ENCODE measurements at places on chromosomes 1 and 21.

- no peak for DNase-seq
Measured at GRCh38 chr1:3135073-3135702, 66.2 kb downstream of the PRDM16 start.

DNA sequence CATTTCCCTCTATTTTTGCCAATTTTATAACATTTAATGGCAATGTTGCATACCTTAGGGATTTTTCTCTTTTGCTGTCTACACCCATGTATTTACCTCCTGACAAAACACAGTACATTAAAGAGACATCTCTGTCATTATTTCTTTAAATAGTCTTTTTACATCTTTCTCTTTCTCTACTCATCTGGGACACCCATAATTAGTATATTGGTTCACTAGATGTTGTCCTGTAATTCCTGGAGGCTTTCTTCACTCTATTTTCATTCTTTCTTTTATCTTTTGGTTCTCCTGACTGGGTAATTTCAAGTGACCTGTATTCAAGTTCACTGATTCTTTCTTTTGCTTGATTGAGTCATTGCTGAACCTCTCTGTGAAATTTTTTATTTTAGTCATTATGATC is 74.3 kb downstream of the FCRL5 start:
- no peak for DNase-seq

DNA sequence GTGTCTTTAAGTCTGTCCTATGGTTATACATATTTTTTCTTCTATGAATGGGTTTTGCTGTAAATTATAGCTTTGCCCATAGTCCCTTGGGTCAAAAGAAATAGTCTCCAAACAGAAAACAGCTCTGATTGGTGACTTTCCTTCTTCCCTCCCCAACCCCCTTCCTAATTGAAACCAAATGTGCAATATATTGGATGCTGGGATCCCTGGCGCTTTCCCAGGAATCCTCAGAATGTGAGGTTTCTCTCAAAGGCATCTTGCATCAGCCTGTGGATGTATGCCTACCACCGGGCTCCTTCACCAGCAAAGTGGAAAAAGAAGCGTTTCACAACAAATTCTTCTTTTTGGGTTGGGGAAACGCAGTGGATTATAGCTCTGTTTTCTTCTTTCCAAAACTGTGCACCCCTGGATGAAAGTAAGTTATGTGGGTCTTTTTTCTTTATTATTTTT is at the start of gene DDR2:
Gene DDR2, plus strand, starts transcription at position 248 of the 450 bp plus-strand sequence. CDS start 86,600 bp downstream, outside the sequence.
- DNase-seq = no peak

DNA sequence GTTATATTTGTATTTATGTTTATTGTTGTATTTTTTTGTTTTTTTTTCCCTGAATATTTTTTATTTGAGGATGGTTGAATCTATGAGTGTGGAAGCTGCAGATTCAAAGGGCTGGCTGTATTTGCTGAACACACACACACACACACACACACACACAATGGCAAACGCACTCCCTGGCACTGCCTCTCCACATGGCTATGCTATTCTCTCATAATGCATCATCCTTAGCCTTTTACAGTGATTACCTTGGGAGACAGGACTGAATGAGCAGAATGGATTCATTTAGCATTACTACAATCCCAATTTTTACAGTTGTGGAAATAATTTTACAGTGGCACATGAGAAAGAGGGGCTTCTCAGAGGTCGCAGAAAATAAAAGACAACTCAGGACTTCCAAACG is 390.1 kb downstream of the PCP4 start:
- no peak for DNase-seq

DNA sequence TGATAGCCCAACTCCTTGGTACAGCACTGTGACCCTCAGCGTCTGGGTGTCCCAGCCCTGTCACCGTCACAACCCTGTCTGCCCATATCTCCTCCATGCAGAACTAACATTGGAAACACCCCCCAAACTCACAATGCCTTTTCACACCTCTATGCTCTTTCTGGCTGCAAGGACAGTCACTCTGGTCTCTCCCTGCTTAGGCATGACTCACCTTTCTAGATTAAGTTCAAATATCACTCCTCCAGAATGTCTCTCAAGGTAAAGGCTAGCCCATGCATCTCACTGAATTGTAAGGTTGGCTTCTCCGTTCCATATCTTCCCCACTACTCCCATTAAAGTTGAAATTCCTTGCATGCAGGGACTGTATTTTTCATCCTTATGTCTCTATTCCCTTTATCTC is 17.0 kb upstream of the CAPN8 start:
- no peak for DNase-seq

GRCh38 chr1:239816081-239816782 is 275.5 kb upstream of the FMN2 start:
- DNase-seq = no peak

DNA sequence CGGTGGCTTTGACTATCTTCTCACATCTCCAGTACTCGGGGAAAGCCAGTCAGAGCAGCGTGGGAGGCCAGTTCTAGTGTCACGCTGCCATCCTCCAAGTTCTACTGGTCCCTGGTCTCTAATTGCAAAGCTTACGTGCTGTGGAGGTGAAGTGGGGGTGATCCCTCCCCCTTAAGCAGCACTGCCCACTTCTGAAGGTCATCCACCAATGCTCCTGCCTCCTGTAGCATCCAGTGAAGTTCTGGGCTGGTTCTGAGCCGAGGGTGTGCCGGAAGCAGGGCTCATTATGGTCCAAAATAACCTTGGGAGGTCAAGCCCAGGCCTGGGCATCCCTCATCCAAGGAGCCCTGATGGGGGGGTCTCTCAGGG is 95.0 kb downstream of the CD58 start:
- DNase-seq = no peak

GRCh38 chr1:20262810-20263534 is 27.7 kb upstream of the VWA5B1 start:
- no peak for DNase-seq

DNA sequence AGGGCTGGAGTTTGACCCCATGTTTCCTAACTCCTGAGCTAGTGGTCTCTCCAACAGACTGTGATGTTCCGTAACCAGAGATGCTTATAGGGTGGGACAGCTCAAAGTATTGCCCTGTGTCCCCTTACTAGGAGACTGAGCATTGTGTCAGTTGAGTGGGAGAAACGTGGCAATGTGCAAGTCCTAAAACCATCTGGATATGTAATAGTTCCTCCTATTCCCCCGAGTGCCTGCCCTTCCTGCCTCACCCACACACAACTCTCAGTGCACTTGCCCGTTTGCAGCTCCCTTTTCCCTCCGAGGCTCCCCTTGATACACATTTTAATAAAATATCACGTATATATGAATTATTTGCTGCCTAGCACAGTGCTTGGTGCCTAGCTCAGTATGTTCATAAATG is 3.4 kb downstream of the PIGV start:
- no peak for DNase-seq

DNA sequence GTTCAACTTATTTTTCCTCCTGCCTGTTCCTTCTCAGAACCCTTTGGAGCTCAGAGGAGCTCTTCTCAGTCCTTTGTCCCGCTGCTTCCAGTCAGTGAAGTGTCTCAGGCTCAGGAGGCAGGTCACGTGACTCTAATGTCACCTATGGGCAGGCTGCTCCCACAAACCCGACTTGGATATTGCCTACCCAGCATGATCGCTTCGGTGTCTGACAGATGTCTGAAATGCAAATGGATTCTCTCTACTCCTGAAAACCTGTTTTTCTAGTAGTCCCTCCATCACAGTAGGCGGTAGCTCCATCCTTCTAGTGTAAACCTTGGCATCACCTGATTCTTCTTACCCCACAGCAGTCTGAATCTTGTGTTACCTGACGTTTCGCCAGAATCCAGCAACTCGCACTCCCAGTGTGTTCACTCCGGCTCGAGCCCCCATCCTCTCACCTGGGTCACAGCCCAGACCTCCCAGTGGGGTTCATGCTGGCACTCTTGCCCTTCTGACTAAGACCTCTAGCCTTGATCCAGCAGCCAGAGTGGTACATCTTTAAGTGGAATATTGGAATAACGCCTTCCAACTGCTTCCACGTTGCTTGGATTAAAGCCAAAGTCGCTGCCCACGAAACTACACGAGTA is 5.4 kb downstream of the PADI6 start:
- DNase-seq = no peak

DNA sequence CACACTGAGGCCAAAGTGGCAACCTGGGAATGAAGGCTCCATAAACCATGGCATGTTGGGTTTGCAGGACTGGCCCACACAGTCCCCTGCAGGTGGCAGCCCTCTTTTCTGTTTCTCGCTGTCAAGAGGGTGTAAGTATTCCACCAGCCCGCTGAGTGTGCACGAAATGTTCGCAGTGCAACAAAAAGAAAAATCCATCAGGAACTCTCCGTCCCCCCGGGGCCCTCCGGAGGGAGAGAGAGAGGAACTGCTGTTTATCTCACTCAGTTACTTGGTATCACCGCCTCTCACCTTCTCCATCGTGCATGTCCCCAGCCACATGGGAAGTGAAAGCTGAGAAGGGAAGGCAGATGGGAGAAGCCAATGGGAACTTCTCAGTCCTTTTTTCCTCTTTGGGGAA is 38.3 kb downstream of the NCF2 start:
- DNase-seq = no peak

- no peak for DNase-seq
Measured at GRCh38 chr1:218718977-218719376, 373.8 kb downstream of the TGFB2 start.

GRCh38 chr1:43454270-43455011 is 710 bp upstream of the HYI start:
- peak; percentile 35 for DNase-seq

- DNase-seq = no peak
Measured at GRCh38 chr1:223733898-223734852, 21.8 kb downstream of the CAPN2 start.

DNA sequence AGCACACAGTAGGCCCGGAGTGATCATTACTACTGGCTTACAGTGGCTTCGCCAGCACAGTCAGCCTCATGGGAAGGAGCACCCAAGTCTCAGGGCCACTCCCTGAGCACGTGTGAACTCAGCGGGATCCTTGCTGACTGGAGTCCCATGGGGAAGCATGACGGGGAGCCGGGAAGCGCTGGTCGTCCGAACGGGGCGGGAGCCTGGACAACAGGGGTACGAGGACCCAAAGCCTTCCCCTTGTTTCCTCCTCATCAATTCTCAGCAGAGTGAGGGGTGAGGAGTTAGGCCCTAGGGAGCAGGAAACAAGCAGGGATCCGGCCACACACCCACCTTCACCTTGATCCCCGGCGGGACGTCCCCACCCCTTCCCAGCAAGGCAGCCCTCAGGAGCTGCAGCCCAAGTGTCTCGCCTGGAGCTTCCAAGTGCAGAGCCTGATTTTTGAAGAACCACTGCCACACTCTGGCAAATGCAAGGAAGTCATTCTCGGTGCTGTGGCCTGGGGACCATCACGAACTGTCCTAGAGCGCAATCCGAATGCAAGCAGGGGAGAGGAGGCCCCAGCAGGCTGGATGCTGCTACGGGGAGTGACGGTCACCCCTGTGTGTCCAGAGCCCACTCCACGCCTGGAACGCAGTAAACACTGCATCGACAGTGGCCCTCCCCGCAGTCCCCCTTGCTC is 35.5 kb downstream of the TOMM20 start:
- no peak for DNase-seq

- DNase-seq = no peak
Measured at GRCh38 chr1:87916965-87917364, 588.3 kb downstream of the LMO4 start.

DNA sequence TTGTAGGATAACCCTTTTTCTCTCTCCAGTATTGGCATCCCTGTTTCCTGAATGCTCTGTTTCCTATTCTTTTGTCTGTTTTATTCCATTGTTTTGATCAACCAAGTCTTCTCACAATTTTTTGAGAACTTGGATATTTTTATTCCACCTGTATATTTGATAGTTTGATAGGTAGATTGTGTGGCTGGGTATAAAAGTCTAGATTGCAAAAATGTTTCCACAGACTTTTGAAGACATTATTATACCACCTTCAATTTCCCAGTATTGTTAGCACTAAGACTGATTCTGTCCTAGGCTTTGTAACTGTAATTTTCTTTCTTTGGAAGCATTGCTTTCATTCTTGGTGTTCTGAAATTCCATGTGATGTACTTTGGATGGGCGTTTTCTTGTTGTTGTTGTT is 9.6 kb upstream of the DNAJC11 start:
- no peak for DNase-seq

- DNase-seq = no peak
Measured at GRCh38 chr1:67833602-67833940, 304 bp upstream of the GNG12 start.

GRCh38 chr1:209260136-209260535 is 323.4 kb upstream of the CAMK1G start:
- DNase-seq = no peak

DNA sequence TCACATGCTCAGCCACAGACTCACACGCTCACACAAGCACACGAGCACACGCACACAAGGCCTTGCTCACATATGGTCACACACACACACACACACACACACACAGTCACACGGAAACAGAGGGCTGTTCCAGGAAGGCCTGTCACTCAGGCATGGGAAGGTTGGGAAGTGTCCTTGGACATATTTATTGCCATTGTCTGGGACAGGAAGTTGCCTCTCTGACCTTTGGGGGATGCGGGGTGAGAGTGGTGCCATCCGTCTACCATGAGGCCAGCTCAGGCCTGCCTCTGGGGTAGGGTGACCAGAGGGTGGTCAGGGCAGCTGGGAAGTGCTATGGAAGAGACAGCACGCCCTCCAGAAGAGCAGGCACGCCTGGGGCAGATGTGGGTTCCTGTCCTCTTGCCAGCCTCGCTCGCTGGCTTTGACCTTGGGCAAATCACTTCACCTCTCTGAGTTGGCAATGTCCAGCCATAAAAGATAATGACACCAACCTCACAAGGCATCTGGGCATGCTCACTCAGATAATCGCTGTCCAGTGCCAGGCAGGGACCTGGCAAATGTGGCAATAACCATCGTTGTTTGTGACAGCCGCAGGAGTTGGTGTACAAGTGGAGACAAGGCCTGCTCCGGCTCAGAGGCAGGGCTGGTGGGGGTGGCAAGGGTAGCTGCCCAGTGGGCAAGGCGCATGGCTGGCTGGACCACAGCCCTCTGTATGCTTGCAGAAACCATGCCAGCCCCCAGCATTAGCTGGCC is 8.0 kb upstream of the GUCA2A start:
- DNase-seq = no peak

DNA sequence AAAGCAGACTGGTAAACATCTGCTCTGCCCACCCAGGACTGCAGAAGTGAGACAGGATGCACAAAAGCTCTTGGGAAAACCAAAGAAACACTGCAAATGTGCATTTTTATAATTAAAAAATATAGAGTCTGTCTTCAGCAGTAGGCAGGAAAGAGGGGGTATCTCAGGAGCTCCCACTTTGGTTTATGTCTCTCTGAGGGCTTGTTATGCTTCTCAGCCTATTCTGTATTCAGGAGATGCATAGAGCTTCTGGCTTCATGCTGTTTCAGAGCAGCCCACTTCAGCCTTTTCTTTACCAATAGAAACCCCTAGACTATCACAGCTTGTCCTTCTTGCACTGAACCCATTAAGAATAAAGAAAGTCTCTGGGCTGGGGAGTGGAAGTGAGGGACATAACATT is 148.0 kb downstream of the ROR1 start:
- no peak for DNase-seq

Data from activated CD8-positive, alpha-beta memory T cell treated with anti-CD3 and anti-CD28 coated beads, Interleukin-2, amount 50 U/mL, for 4 hours (primary cell).